HL-60 (cell line): ENCODE measurements at places on chromosomes 11 and 22.

DNA sequence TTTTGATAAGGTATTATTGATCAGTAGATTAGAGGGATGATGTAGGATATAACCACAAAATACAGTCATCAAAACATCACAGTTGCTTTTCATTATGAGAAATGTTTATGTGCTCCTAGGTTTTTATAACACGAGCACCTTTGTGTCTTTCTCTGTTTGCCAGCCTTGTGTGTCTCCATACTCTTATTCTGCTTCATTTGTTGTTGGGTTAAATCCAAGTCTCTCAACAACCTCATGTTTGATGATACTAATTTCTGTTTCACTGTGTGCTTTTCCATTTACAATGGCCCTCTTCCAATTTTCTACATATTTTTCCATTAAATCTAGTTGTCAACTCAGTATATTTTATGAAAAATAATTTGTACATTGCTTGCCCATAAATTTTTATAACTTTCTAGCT lies 107.7 kb upstream of the POU2AF2 start:
- no peak for DNase-seq

GRCh38 chr11:44934110-44934509 lies 16.6 kb downstream of the TP53I11 start:
- DNase-seq, result no peak

GRCh38 chr11:124115782-124116616 lies 749 bp downstream of the VWA5A start:
- no peak for DNase-seq

DNA sequence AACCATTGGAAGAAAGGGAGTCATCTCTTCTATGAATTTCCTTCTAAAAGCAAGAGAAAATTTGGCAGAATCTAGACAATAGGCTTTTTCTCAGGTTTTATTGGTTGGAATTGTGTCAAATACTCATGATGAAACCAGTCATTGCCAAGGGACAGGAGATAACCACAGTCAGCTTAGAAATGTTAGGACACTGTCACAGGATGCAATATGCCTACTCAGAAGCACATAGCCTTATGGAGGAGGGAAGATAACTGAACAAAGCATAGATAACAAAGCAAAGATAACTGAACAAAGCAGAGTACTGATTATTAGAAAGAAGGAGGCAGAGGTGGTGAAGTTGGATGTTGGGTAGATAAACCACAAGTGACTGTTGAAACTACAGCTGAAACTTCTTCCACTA lies 303.5 kb upstream of the PDGFD start:
- DNase-seq, result no peak
